ENCODE measurements at places on chromosomes 6 and 20. TPM values are rescaled to one million over a fixed set of nuclear protein-coding genes. Genes with fewer than 3 reads are reported as not detected.
A peak's percentile ranks its signal among the peaks of the same experiment; 100 is the strongest.

The CUTA gene
- 149 TPM for total RNA-seq

- no peaks in the 10 kb centered on the region for H3K27me3 ChIP-seq
- H3K4me1 ChIP-seq: no peaks in the 10 kb centered on the region
Observed at GRCh38 chr6:8114956-8115355, 12.6 kb upstream of the EEF1E1 start.

The LY86 gene
- 0.53 TPM for total RNA-seq

- peak; percentile 70 for DNase-seq
- H3K4me1 ChIP-seq: peaks cover 22% of the 10 kb centered on the region
- no peaks in the 10 kb centered on the region for H3K27me3 ChIP-seq
- peak overlapping the region; percentile 85 for H3K27ac ChIP-seq
- peak overlapping the region; percentile 58 for H3K4me3 ChIP-seq
Observed at GRCh38 chr20:50192364-50193198, 2.0 kb downstream of the CEBPB start.

- no peak overlapping the region for H3K4me3 ChIP-seq
- H3K36me3 ChIP-seq: no peaks in the 10 kb centered on the region
- no peaks in the 10 kb centered on the region for H3K4me1 ChIP-seq
- DNase-seq: no peak
- H3K27me3 ChIP-seq: no peaks in the 10 kb centered on the region
- no peak overlapping the region for H3K27ac ChIP-seq
Observed at GRCh38 chr20:59718751-59719150, 114.4 kb downstream of the PHACTR3 start.

DNA sequence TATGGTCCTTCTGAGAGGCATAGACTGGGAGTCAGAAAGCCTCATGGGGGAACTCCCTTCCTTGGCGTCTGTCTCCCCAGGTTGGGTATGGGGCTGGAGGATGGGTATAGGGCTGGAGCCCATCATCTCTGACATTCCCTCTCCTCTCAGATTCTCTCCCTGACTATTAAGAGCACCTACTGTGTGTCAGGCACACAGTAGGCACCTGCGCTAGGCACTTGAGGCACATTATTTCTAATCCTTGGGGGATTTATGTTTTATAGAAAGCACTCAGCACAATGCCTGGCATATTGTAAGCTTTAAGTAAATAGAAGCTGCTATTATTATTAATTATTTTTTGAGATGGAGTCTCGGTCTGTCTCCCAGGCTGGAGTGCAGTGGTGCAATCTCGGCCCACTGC lies 76.3 kb downstream of the CD40 start:
- no peak overlapping the region for H3K4me3 ChIP-seq
- H3K27ac ChIP-seq: no peak overlapping the region
- H3K36me3 ChIP-seq: no peaks in the 10 kb centered on the region
- no peak for DNase-seq
- peaks cover 3% of the 10 kb centered on the region for H3K27me3 ChIP-seq

GRCh38 chr20:49385465-49385864 lies 97.0 kb downstream of the KCNB1 start:
- H3K27ac ChIP-seq: no peak overlapping the region
- peaks cover 4% of the 10 kb centered on the region for H3K27me3 ChIP-seq
- no peak overlapping the region for H3K4me3 ChIP-seq
- DNase-seq: no peak

The CST5 gene
- not detected for total RNA-seq

DNA sequence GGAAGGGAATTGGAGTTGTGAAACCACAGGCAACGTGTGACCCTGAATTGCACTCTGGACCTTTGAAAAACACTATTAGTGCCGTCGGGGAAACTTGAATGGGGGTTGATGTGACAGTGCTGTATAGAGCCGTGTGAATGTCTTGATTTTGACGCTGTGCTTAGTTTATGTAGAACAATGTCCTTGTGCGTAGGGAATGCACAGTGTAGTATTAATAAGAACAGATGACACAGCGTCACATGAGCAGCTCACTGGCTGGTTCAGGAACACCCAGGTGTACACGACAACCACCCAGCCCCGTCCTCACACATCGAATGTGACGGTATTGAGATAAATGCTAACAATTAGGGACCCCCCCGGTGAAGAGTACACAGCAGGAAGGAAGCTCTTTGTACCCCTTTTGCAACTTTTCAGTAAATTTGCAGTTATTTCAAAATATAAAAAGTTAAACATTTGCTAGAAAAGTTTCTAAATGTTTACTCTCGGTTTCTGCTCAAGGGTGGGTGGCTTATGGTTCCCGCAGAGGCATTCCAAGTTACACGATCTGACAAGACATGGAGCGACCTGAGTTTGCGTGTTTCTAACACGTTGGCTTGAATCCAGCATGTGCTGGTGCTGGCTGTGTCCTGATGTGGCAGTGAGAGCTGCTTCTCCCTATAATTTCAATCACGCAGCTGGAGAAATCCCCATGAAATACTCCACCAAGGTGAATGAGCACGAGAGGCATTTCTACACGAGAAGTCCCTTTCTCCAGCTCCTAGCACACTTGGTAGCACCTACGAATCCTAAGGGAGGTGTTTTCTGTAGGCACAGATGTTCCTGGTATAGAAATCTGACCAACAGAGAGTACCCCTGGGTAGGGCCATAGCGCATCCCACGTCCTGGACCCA lies 208.0 kb upstream of the EXOC2 start:
- H3K27ac ChIP-seq: no peak overlapping the region
- H3K4me1 ChIP-seq: no peaks in the 10 kb centered on the region
- H3K27me3 ChIP-seq: no peaks in the 10 kb centered on the region
- no peak overlapping the region for H3K4me3 ChIP-seq
- no peaks in the 10 kb centered on the region for H3K36me3 ChIP-seq

- H3K4me1 ChIP-seq: no peaks in the 10 kb centered on the region
- H3K4me3 ChIP-seq: no peak overlapping the region
- DNase-seq: no peak
- peaks cover 7% of the 10 kb centered on the region for H3K36me3 ChIP-seq
- H3K27ac ChIP-seq: no peak overlapping the region
Observed at GRCh38 chr20:34567892-34568865, 9.7 kb downstream of the MAP1LC3A start.

GRCh38 chr20:36629719-36630681 lies 16.0 kb downstream of the SLA2 start:
- peak; percentile 31 for DNase-seq
- peak overlapping the region; percentile 25 for H3K27ac ChIP-seq
- peak overlapping the region; percentile 28 for H3K4me3 ChIP-seq
- peaks cover 39% of the 10 kb centered on the region for H3K4me1 ChIP-seq
